ENCODE measurements at places on chromosomes 7 and 10.
A peak's percentile ranks its signal among the peaks of the same experiment; 100 is the strongest.

GRCh38 chr7:94700926-94701554 is 45.1 kb upstream of the SGCE start:
- DNase-seq = peak; percentile 45

DNA sequence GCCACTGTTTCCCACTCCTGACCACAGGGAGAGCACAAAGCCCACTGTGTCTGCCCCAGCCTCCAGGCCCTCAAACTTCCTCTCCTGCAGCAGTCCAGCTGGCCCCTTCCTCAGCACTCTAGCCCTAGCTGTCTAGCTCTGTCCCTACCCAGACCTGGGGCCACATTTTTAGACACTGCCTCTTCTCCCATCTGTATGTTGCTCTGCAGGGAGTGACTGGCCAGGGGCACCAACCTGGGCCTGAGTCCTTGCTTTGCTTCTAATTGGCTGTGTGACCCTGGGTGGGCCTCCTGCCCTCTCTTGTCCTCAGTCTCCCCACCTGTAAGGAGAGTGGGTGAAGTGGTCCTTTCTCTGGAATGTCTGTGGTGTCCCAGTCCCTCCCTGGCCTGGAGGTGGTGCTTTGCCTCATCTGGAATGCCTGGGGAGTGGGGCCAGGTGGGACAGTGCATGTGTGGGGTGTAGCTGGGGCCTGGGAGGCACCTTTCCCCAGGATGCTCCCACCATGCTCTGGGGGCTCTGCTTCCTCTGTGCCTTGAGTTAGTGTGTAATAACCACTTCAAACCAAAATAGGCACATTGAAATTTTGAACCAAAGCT is 25.1 kb downstream of the AQP1 start:
- DNase-seq = peak; percentile 29

DNA sequence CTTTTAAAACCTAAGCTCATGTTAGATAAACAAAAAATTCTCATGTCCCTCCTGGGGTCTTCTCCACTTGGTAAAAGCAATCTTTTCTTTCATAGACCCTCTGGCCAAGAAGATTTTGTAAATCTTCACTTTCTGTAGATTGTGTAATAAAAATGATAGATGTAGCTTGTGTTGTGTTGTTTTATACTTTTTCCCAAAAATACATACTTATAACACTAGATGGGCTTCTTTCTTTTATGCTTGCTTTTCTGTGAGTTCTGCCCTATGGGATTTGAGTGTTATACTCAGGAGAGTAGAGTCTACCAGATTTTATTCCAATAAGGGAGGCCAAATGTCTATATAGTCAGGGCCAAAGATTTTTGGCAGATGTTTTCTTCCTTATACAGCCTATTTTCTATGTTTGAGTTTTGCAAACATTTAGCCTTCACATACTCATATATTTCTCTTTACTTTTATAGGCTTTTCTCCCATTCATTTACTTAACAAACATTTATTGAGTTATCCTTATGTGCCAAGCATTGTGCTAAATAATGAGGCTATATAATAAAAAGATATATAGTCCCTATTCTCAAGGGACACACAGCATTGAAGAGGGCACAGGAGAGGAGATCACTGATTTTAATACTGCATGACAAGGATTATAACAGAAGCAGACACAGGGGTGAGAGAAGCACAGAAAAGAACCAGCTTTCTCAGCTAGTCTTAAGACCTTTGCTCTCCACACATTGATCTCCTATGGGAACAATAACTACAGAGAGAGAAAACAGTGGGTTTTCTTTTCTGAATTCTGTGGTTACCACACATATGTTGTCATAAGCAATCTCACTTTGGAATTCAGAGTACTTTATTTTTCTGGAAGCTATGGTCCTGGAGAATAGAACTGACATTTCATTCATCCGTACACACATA is 58.0 kb upstream of the PNLIP start:
- no peak for DNase-seq

GRCh38 chr10:77319557-77319956 is 318.1 kb downstream of the KCNMA1 start:
- no peak for DNase-seq

GRCh38 chr7:159229683-159230475 is 85.2 kb upstream of the VIPR2 start:
- no peak for DNase-seq

- DNase-seq = no peak
Observed at GRCh38 chr7:22801912-22802311, 20.7 kb downstream of the TOMM7 start.

DNA sequence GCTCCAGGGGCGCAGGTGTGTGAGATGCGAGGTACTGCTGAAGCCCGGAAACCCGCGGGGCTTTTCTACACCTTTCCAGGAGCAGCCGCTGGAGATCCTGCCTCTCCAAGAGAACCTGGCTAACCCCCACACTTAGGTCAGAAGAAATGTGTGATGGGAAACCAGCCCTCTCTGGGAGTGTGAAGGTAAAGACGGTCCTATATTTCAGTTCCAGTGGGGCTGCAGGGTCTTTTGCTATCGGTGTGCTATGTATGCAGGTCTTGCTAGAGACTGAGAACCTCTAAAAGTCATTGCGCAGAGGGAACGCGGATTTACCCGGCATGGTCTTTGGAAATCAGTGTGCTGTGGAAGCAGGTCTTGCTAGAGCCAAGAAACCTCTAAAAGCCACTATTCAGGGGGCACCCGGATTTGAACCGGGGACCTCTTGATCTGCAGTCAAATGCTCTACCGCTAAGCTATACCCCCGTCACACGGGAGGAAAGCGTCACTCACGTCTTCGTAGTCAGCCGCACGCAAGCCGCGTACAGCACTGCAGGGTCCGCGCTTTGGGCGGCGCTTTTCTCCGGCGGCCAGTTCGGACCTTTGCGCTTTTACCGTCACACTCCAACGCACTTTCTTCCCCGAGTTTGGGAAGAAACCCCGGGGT is 46.0 kb downstream of the ZNF777 start:
- no peak for DNase-seq

DNA sequence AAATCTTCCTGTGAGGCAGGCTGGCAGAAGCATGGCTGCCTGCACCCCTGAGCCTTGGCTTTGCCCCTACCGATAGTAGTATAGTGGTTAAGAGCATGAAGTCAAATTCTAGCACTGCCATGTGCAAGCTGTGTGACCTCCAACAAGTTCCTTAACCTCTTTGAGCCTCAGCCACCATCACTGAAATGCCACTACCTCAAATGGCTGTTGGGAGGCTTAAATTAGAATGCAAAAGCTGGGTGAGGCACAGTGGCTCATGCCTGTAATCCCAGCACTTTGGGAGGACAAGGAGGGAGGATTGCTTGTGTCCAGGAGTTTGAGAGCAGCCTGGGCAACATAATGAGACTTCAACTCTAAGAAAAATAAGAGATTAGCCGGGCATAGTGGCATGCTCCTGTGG is 8.4 kb downstream of the SFRP5 start:
- no peak for DNase-seq

DNA sequence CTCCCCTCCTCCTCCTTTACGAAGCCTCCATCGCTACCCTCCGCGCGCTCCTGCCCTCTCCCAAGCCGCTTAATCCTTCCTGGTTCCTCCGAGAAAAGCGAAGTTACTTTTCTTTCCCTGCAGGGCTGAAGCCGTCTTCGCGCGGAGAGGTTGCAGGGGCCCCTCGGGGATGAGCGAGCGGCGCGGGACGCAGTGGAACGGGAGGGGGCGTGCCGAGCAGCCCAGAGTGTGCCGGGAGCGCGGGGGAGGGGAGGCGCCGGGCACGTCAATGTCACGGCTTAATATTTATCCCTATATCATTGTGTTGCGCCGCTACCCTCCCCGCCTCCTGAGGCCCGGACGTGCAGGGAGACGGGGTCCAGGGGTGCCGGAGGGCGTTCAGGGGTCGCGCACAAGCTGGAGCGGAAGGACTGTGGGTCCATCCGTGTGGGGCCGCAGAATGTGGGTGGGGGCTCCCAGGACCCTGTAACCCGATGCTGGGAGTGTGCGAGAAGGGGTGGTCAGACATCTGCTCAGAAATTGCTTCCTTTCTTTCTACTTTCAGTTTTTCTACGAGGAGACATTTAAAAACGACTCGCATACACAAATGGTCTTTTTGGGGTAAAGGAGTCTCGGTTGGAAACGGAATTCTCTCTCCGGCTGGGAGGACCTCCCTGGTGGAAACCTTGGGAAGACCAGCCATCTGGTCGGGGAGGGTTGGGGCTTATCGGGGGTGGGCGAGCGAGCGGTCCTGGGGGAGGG is 2.4 kb downstream of the CDK6 start:
- peak; percentile 82 for DNase-seq

DNA sequence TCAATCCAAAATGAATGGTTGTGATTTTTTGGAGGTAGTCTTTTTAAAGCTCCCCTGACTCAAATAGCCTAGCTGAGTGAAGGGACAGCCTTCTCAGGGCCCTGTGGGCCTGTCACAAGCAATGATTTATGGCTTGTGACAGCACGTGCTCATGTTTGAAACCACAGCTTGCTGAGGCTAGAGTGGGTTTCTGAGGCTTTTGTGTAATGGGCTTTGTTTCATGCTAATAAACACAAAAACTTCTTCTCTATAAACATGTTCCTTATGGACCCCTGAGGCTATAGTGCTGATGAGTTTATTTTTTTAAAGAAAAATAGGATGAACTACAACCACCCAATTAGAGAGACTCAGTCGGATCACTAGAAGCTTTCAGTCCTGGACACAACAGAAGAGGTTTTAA is 36.1 kb upstream of the BET1 start:
- DNase-seq = no peak

DNA sequence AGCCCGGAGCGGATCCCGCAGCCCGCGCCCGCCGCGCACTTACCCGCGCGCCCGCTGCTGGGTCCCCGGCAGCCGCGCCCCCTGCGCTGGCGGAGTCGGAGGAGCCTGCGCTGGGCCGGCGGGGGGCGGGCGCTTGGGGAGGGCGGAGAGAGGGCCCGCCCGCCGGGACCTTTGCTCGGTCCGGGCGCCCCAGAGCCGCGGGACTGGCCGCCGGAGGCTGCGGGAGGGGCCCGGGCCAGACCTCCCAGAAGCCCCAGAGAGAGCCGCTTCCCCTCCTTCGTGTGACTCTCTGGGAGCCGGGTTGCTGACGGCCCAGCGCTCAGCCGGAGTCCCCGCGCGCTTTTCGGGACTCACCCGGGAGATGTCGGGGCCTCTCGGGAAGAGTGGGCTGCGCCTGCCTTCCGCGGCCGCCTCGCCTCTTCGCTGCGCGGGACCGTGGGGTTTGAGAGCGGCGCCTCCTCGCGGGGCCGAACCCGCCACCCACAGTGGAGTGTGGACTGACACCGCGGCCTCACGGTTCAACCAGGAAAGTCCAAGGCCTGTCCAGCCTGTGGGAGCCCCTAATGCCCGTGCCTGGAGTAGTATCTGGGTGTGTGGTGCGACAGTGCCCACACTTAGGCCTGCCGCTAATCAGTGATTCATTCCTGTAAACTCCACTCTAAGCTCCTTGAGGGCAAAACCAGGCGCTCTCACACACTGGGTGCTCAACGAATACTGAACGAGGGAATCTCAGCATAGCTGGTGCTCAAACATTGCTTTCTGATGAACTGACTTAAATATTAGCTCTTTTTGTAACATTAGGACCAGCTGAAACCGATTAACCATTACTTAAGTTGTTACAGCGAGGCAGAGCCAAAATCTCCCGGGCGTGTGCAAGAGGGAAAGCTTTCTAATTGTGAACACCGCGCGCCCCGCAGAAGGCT is at the start of gene GSDME:
GSDME (minus strand) TSS at position 112 of the 923 bp plus-strand sequence. CDS start 7,690 bp downstream, outside the sequence.
- no peak for DNase-seq

DNA sequence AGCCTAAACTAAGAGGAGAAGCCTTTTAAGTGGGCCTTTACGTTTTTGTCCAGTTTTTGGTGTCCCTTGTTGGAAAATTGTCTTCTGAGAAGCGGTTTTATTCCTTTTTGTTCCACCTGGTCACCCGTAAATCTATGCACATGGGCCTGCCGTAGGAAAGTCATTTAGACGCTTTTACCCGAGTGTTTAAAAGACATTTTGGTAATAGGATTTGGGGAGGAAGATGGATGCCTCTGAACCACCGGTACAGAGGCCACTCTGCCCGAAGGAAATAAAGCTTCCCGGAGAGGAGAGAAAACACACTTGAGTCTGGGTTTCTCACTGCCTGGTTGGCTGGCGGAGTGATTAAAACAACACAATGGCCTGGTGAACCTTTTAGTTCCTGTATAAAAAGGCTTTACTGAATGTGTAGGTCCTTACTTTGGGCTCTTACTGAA is 760 bp downstream of the THNSL1 start:
- no peak for DNase-seq

DNA sequence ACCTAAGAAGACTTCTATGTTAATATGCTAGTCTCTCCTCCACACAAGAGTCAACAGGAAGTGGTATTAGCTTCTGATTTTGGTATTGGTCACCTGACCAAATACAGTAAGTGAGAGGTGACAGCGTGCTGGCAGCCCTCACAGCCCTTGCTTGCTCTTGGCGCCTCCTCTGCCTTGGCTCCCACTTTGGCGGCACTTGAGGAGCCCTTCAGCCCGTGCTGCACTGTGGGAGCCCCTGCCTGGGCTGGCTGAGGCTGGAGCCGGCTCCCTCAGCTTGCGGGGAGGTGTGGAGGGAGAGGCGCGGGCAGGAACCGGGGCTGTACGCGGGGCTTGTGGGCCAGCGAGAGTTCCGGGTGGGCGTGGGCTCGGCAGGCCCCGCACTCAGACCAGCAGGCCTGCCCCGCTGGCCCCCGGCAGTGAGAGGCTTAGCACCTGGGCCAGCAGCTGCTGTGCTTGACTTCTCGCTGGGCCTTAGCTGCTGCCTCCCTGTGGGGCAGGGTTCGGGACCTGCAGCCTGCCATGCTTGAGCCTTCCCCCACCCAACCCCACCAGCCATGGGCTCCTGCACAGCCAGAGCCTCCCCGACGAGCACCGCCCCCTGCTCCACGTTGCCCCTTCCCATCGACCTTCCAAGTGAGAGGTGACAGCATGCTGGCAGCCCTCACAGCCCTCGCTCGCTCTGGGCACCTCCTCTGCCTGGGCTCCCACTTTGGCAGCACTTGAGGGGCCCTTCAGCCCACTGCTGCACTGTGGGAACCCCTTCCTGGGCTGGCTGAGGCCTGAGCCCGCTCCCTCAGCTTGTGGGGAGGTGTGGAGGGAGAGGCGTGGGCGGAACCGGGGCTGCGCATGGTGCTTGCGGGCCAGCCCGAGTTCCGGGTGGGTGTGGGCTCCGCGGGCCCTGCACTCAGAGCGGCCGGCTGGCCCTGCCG is 4.2 kb upstream of the ACSL5 start:
- no peak for DNase-seq

DNA sequence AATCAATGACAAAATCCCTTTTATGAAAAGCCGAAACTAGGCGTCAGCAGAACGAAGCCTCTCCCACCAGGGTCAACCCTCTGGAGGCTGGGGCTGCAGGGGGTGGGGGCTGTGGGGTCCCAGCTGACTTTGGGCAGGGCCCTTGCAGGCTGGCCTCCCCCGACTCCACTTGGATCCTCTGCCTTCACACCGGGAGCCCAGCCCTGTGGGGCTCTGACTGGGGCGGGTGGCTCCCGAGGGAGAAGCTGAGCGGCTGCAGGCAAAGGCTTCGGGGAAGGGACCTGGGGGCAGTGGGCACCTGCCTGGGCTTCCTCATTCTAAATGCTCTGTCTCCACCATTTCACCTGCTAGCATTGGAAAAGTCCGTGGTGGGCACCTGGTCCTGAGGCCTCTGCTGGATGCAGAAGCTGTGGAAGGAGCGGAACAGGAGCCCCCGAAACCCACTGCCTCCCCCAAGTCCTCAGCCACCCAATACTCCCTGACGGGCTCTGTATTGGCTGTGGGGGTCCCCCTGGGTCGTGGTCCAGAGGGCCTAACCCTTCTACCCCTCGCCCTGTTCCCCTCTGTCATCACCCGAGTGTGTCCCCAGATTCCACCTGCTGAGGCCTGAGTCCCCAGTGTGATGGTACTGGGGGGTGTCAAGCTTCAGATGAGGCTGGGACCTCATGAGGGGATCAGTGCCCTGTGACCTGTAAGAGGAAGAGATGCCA is 108.6 kb downstream of the DNAJB6 start:
- DNase-seq = no peak

- DNase-seq = peak; percentile 61
Observed at GRCh38 chr7:142711746-142712616, 37.3 kb upstream of the PRSS1 start.

GRCh38 chr10:77474939-77475338 is 162.7 kb downstream of the KCNMA1 start:
- DNase-seq = no peak
